Tibial nerve (tissue), 4 donors: ENCODE measurements at places on chromosomes 6 and 20.

DNA sequence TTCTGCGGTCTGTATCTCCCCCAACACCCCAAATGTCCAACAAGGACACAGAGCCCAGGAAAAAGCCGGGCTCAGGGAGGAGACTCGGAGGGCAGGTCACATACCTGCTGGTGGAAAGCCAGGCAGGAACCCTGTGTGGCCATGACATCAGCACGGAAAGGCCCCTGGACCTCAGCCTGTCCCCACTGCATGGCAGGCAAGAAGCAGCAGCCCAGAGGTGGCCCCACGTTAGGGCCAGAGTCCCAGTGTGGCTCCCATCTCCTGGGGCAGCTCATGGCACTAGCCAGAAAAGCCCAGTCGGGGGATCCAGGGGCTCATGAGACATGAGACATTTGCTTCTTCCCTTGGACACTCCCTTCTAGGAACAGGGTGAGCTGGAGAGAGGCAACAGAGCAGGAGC lies 258.7 kb downstream of the DLL1 start:
- DNase-seq, result no peak

DNA sequence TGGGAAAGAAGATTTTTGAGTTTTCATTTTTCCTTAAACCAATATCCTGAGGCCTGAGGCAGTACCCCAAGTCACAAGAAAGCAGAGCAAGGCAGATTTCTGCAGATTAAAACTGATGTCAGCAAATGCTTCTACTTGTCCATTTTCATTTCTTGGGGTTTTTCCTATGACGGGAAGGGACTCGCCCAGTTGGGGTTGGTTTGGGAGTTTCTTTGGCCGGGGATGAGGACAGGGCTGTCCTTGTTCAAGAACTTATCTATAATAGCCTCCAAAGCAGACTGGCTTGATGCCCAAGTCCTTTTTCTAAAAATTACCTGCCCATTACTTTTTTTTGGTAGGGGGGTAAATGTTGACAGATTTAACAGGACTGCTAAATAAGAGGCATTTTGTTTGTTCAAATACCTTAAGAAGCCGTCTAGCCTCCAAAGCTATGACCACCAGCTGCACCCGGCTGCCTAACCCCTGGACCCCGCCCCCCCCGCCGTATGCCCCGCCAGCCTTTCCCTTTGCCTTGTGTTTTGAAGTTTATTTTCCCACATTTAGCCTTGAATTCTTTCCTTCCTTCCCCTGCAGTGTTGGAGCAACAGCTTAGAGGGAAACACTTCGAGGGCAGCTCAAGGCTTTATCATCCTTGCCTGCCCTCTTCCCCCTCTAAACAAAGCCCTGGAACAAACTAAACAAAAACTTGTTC lies 2.5 kb downstream of the KCNK5 start:
- DNase-seq, result no peak

DNA sequence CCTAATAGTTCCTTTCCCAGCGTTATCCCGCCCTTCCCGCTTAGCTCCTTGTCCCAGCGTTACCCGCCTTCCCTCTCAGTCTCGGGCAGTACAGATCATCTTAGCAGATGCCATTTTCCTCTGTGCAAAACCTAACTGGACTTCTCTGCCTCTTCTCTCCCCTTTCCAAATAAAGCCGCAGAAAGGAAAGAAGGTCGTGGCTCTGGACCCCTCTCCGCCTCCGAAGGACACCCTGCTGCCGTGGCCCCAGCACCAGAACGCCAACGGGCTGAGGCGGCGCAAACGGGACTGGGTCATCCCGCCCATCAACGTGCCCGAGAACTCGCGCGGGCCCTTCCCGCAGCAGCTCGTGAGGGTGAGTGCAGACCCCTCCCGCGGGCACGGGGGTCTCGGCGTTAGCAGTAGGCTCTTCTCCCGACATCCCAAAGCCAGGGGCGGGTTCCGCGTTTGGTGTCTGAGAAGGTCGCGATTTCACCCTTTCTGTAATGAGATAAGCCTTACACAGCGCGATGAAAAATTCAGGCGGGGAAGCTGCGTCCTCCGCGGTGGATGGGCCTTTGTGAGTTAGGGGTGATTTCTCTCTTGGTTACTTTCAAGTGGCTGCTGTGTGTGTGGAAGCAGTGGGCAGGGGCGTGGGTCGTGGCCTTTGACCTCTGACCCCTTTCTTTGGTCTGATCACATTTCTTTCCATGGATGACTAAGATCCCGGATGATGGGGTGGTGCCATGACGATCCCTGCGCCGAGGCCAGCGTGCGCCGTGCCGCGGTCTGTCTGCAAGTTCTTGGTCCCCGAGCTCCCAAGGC lies 292.7 kb downstream of the TAF4 start:
- DNase-seq, result no peak

DNA sequence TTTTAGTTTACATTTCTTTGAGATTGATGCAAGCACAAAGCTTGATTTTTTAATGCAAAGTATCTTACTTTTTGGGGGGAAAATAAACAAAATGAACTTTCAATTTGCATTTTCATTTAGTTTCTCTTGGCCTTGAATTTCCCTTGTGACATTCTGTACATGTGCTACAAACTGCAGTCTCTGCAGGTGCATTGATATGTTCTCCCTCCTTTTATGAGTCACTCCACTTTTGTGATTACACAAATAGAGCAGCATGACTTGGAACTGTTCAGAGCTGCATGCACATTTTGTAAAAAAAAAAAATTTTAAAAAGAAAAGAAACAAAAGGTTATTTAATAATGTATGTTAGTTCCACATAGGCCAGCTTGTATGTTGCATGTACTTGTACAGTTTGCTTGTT lies 220.0 kb upstream of the KCNQ5 start:
- DNase-seq, result no peak

GRCh38 chr20:62761759-62762131 lies 34.5 kb upstream of the MRGBP start:
- DNase-seq, result no peak

GRCh38 chr20:59131551-59132285 lies 31.9 kb upstream of the ZNF831 start:
- no peak for DNase-seq

DNA sequence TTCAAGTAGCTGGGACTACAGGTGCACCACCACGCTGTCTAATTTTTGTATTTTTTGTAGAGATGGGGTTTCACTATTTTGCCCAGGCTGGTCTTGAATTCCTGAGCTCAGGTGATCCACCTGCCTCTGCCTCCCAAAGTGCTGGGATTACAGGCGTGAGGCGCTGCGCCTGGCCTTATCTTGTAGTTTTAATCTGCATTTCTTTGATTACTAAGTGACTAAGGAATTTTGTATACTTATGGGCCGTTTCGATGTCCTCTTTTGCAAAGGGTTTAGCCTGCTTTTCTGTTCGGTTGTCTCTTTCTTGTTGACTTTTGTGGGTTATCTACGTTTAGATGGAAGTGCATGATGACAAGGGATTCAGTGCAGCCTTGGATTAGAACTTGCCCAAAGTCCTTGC lies 500.6 kb downstream of the QKI start:
- DNase-seq, result no peak

DNA sequence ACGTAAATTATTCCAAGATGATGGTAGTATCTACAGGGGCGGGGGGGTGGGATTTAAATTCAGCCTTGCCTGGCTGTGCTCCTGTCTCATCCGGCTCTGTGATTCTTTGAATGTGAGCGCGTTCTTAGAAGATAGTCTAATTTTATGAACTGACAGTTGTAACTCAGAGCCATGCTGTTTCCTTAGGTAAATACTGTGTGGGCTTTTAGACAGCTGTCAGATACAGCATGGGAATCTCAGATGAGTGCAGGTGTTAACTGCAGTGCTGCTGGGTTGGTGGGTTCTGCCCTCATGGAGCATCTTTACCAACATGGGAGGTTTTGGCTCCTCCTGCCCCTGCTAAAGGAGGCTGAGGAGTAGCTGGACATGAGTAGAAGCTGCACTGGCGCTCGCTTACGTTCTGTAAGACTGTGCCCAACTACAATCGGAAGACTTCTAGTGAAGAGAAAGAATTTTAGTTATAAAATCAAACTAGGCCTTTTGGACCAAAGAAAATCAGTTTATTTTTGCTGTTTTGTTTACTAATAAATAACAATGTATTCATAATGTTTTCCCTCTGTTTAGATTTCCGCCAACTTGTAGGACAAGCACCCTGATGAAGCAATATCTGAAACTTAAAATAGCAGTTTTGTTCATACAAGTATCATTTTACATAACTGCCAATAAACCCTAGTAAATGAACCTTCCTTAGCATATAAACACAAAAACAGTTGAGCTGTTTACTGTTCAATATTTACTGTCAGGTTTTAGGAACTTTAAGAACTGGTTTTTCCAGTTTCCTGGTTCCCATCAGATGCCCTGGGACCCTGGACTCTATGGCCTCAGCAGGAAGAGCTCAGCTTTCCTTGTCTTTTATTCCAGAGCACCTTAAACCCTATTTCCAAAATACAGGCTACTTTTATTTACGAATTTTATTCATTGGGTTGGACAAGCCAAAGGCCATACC lies 66.1 kb downstream of the FAM120B start:
- no peak for DNase-seq

GRCh38 chr6:7392402-7392801 lies 2.8 kb downstream of the RIOK1 start:
- no peak for DNase-seq

DNA sequence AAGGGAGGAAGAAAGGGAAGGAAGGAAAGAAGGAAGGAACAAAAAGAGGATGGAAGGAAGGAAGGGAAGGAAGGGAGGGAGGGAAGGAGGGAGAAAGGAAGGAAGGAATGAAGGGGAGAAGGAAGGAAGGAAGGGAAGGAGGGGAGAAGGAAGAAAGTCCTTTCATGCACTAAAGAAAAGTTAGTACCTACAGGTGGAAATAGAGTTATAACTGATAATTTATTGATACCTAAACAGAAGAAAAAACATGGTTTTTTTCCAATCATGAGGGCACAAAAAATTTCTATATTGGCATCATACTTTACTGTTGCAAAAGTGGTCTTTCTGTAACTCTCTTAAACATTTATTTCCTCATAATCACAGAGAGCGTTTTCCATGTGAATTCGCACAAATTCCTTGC lies 659.4 kb downstream of the MAFB start:
- DNase-seq, result no peak

- DNase-seq, result no peak
These were observed 2.8 kb upstream of the FANCE start for GRCh38 chr6:35449287-35449881.

GRCh38 chr6:36697481-36697903 lies at the start of gene RAB44:
RAB44 (plus strand) TSS chr6:36697826; CDS start chr6:36704236, 6,410 bp downstream.
- DNase-seq, result no peak

DNA sequence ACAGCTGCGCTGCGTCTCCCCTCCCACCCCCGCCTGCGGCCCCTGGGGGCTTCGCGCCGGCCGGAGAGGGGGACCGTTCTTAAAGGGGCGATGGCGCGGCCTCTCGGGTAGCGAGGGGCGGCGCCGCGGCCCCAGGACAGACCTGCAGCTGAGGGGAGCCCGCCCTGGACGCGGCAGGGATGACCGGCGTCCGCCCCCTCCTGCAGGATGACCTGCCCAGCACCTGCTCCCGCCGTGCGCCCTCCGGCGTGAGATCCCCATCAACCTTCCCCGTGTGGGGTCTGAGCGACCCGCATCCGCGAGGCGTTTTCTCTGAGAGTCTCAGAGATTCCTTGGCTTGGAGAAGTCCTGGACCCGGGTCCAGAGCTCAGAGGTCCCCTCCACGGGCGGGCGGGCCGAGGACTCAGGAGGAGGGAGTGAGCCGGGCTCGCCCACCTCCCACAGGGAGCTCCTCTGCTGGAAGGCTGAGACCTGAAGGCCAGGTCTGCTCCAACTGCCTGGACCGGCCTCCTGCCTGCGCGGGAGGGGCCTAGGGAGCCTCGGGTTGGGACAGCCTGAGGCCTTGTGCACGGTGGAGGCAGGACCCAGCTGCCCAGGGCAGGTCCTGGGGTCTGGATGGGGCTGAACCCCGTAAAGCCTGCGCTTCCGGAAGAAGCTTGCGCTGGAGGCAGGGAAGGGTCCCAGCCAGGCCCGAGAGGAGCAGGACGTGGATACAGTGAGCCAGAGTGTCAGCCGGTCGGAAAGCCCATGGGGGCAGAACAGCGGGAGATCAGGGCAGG lies 532 bp upstream of the NKAIN4 start:
- no peak for DNase-seq

DNA sequence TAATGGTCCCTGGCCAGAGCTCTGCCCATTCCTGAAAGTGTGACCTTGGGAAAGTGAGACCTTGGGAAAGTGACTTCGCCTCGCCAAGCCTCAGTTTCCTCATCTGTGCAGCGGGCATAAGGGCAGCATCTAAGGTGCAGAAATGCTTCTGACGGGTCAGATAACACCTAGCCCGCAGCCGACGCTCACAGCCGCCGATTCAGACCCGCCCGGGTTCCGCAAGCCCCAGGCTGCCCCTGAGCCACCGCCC lies 486 bp downstream of the FKBP1A start:
- DNase-seq, result no peak

- DNase-seq, result no peak
These were observed 477.5 kb downstream of the GJA1 start for GRCh38 chr6:121912905-121913304.

- DNase-seq, result no peak
These were observed 2.5 kb upstream of the WTAP start for GRCh38 chr6:159724778-159725177.

GRCh38 chr20:57313230-57313629 lies 16.4 kb upstream of the SPO11 start:
- no peak for DNase-seq

DNA sequence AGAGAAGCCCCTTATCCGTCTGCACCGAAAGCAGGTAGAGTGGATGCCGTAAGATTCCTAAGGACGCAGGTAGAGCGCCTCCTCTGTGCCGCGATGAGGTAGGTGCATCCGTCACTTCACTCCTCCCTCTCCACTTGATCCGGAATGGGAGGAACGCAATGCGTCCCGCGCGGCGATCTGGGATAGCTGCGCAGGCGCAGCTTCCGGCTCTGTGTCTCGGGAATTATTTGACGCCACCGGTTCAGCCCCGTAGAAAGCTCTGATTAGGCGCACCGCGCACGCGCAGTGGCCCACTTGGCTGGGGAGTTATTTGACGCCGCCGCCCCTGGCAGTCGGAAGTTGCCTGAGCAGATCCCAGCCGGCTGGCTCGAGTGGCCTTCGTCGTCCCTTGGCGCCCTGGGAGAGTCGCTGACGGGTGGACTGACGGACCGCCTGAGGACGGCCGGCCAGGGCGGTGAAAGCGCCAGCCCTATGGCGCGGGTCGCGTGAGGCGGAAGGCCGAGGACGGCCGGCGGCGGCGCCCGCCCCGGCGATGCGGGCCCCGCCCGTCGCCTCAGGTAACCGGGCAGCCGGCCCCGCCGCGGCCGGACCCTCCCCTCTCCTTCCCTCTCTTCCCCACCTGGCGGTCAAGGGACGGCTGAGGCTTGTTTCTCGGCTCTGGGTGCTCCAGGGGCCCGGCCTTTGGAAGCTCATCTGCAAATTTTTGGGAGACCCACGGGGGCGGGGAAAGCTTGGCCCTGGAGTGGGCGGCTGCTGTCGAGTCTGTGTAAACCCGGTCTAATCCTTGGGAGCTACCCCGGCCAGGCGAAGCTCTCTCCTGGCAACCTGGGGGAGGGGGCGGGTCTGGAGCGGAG lies at the start of gene RALGAPB:
Gene RALGAPB, plus strand, starts transcription at position 331 of the 854 bp plus-strand sequence. CDS start 15,590 bp downstream, outside the sequence.
- peak; percentile 99 for DNase-seq

GRCh38 chr6:160070427-160070826 lies 51.2 kb upstream of the SLC22A1 start:
- DNase-seq, result no peak

- DNase-seq, result no peak
These were observed 99.0 kb downstream of the TAF4 start for GRCh38 chr20:61966492-61967244.

- DNase-seq, result no peak
These were observed 127.2 kb downstream of the MTHFD1L start for GRCh38 chr6:150992703-150993102.
